ENCODE measurements at places on chromosomes 2 and 18.

- no peak for DNase-seq
These were observed 1.2 kb upstream of the MAPRE3 start for GRCh38 chr2:26969077-26969844.

GRCh38 chr2:95366514-95366913, 36.0 kb upstream of the FAHD2A start:
- DNase-seq: no peak

DNA sequence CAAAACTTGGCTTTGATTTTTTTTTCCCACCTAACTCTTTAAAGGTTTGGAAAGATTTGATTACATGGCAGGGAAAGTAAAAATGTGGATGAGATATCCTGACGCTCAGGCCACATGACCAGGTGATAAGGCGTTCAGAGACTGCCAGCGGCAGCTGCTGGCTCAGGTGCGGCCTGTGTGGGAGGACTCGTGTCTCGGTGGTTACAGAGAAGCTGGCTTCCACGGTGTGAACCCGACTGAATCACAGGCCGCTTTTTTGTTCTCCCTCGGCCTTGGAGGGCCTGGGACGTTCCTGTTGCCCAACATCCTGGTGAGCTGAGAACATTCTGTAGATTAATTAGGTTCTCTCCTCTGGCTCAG, 124.2 kb upstream of the ZNF516 start:
- DNase-seq: no peak

- DNase-seq: no peak
These were observed 29.6 kb downstream of the RHOB start for GRCh38 chr2:20476481-20476880.

DNA sequence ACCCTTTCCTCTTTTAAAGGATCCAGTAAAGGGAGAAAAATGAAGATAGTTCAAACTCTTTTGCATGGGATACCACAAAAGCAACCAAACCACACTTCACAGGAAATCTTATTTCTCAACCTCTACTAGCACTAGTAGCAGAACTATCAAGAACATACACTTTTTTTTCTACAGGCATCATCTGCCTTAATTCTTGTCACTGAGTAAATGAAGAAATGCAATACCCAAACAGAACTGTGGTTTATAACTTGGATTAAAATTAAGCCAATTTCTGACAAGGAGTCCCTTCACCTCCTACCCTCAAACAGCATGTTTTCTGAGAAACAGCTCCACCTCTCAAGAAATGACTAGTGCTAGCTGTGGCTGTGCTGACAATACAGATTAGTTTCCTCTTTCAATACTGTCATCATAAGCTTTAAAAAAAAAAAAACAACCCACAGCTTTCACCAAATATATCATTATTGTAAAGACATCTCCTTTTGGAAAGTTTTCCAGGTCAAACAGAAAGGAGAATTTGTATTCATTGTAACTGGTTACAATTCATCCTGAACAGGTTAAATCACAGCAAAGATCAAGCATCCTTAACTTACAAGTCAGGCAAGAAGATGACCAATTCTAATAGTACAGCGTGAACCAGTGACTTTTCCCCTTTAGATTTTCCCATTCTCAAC, 44.4 kb downstream of the PTPN2 start:
- peak; percentile 70 for DNase-seq

DNA sequence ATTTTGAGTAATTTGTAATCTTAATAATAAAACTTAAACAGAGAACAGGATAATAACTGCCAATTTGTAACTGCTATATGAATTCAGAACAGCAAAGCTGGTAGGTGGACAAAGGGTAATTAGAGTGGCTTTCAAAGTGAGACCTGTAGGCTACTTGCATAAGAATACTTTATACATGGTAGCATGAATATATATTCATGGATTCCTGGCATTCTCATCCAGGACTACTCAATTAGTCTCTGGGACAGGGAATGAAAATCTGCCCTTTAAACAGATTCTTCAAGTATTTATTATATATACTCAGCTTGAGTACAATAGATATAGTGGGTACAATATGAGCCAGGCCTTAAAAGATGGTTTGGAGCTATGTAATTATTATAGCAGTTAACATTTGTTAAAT, 419.9 kb downstream of the PIK3C3 start:
- DNase-seq: no peak

GRCh38 chr2:58734365-58734764, 493.2 kb upstream of the FANCL start:
- DNase-seq: no peak

DNA sequence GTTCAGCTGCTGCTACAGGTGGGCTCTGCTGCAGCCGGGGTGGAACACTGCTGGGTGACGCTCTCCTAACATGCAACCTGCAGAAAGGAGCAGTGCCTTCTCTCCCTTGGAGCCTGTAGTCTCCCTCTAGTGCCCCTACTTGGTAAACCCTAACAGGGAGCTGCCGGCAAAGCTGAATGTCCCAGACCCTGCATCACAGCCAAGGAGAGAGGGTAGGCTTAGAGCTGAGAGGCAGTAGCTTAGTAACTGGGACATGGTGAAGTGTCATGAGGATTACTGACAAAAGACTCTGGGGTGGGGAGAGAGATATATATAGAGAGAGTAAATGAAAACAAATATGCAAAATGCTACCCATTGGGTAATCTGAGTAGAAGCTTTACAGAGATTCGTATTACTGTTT, 9.9 kb downstream of the NCAPH start:
- no peak for DNase-seq

DNA sequence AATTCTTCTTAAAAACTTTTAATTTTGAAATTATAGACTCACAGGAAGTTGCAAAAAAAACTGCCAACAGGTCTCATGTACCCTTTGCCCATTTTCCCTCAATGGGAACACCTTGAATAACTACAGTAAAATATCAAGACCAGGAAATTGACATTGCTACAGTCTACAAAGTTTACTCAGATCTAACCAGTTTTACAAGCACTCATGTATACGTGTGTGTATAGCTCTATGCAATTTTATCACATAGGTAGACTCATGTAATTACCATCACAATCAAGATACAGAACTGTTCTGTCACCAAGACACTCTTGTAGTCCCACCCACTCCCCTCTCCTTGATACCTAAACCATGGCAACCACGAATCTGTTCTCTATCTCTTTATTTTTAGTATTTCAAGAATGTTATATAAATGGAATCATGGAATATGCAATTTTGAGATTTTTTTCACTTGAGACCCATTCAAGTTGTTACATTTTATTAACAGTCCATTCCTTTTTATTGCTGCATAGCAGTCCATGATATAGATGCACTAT, 6.6 kb downstream of the HYCC2 start:
- DNase-seq: no peak
